Esophagus squamous epithelium (tissue), 5 donors: ENCODE measurements at places on chromosomes 3 and 15.

- DNase-seq: no peak
Measured at GRCh38 chr3:50551681-50552435, 15.7 kb downstream of the C3orf18 start.

GRCh38 chr3:45952456-45952855 is 9.2 kb downstream of the CXCR6 start:
- DNase-seq: no peak

GRCh38 chr15:90287946-90288345 is 22.5 kb downstream of the NGRN start:
- no peak for DNase-seq

DNA sequence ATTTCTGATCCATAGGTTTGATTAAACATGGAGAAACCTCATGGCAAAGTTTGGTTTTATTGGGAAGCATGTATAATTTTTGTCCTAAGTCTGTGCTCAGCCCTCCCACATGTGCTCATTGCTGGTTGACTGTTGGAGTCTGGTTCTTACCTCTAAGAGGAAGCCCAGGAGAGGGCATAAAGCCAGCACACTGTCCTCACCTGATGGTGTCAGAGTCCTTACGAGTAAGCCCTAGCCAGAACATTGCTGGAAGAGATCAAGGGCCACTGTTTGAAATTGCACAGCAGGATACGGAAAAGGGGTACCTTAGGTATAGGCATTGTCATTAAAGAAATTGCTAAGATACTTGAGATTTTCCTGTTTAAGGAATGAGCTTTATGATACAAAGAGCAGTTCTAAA is 21.3 kb downstream of the MLH1 start:
- no peak for DNase-seq

DNA sequence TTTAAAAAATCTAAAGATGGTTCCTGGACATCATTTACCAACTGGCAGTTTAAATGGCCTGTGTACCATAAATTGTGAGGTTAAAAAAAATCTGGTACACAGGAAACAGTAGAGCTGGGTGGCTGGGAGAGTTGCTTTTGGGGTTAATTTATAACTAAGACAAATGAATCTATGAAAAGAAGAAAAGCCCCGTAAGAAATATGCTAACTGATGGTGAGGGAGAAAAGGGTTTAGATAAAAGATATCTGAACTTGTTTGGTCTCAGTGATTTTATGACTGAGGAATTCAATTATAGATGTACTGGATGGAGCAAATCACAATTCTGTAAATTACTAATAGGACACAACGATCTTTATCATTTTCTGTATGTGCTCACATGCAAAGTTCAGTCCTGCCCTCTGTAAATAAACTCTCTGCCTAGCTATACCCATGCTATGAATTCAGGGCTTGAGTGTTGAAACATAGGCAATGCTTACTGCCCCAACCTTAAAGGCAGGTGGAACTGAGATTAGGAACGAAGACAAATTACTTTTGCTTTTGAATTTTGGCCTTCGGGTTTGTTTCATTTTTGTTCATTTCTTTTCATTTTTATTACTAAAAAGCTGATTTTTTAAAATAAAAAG is 28.0 kb downstream of the PPARG start:
- no peak for DNase-seq

GRCh38 chr3:129389572-129389937 is 38.9 kb downstream of the EFCAB12 start:
- no peak for DNase-seq

DNA sequence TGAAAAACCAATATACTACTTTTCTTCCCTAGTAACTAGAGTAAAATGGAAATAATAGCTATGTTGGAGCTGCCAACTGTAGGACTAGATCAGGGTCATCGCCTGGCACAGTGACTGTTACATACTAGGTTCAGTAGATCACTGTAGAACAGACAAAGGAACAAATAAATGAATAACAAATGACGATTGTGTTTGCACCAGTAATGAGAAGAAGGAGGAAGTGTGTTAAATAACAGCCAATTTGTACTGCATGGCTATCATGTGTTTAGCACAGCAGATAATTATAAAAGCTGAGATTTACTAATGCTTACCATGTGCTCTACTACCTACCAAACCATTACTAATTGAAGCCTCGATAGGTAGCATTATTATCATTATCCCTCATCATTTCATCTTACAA is 85.3 kb upstream of the FXR1 start:
- DNase-seq: no peak

GRCh38 chr3:101061312-101061711 is 68.1 kb upstream of the ABI3BP start:
- no peak for DNase-seq

DNA sequence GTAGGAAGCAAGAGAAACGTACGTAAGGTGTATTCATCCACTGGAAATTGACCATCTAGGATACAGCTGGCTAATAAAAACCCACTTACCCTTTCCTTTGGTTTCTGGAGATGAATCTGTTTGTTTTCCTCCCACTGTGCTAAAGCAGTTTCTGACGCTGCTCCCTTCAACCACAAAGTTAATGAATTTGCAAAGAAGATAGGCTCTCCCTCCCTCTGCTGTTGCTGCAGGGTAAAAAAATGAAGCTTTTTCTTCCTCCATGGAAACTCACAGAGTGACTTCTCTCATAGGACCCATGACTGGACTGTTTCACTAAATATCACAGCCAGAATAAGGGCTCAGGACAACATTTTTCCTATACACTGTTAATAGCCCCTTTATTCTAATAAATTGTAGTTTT is 172.1 kb upstream of the LRRN1 start:
- no peak for DNase-seq

DNA sequence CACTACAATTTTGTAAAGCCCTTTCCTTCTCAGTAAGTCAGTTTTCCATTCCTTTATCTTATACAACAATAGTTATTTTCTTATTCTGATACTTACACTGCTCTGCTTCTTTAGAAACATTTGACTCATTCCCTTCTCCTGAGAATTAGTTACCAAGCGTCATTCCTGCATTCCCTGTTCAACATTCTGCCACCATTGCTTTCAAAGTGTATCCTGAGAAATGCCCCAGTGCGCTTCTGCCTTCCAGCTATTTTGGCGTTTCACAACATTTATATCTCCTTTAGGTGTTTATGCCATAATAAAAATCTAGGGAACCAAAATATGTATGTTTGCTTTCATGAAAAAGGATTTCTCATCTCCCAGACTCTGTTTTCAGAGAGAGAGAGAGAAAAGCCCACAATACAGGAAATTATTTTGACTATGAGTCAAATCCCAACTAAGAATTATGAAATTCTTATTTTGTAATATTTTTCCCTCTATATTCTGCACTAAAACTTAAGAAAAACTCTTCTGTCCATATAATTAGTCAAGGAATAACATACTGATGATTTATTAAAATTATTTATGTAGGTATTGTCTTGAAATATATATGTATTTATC is 118.2 kb upstream of the RAP2B start:
- DNase-seq: no peak

DNA sequence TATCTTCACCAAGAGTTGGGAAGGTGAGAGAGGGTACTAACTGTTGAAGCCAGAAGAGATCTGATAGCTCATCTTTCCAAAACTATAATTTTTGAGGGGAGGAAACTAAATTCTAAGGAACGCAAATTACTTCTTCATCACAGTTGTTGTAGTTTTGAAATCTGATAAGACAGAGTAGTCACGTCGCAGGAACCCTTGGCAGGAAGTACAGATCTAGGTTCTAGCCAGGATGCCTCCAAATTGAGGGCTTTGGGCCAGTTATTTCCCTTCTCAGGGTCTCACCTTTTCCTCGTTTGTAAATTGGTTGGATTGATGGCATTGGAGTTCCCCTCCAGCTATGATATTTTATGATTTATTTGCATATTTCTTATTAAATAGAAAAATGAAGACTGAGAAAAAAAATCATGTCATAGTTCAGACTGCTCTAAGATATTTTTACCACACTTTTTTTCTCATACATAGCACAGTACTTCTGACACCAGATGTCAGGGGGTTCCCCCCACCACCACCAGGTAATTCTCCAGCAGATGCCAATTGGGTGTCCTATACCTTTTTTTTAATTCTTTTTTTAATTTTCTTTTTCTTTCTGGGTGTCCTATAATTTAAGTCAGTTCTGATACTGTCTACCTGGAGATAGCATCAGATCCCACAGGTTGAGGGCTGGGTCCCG is 32.3 kb upstream of the APH1B start:
- no peak for DNase-seq

- no peak for DNase-seq
Measured at GRCh38 chr3:50503504-50504342, at the start of gene CACNA2D2. CACNA2D2 (minus strand) TSS chr3:50503634; CDS start chr3:50503423, 211 bp downstream.
